ENCODE measurements at places on chromosomes 12 and 14.

DNA sequence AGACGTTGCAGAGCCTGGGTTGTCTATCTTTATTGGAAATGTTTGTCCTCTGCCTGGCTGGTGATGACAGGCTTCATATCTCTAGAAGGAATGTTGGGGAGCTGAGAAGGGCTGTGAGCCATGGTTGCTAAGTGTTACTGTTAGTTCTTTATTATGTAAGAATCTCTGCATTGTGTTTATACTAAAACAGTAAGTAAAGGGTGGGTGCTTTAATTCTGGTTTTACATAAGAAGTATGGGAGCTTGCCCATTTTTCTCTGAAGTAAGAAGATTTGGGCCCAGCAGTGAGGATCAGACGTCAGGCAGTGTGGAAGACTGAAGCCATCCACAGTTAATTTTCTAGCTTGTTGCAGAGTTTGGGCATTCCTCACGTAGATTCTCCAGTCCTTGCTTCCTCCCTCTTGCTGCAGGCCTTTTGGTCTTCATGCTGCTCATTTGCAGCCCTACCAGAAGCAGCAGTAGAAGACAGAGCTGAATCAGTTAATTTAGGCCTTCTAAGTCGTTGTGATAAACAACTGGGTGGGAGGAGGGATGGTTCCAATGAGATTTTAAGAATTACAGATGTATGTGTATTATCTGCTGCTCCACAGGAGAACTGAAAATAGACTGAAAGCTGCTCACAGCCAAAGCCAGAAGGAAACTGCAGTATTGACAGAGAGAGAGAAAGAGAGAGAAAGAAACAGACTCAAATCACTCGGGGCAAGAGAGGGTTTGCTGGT lies 21.4 kb downstream of the WNT5B start:
- DNase-seq: no peak

DNA sequence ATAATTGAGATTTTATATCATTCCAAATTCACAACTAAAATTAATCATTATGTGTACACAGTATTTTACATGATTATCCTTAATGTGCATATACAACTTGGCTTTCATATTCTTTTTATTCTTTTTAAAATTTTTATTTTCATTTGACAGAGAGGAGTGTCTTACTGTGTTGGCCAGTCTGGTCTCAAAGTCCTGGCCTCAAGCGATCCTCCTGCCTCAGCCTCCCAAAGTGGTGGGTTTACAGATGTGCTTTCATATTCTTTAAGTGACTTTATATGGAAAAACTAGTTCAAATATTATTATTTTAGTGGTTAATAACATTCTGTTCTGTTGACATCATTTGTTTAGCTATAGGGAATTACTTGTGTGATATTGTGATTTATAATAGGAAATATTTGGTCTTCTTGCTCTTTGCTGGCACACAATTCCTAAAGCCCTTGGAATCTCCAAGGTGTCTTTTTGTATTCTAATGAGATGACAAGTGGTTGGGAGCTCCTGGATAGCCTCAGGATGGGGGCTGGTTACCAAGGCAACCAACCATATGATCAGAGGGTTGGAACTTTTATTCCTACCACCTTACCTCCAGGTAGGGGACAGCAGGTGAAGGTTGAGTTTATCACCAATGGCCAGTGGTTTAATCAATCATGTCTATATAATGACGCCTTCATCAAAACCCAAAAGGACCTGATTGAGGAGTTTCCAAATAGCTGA lies 16.0 kb upstream of the ZNF410 start:
- no peak for DNase-seq

DNA sequence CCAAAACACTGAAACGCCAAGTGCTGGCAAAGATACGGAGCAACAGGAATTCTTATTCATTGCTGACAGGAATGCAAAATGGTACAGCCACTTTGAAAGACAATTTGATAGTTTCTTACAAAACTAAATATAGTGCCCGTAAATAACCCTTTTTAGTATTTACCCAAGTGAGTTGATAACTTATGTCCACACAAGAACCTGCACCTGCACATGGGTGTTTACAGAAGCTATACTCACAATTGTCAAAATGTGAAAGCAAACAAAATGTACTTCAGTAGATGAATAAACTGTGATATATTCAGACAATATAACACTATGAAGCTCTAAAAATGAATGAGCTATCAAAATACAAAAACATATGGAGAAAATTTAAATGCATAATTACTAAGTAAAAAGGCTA lies 86.6 kb downstream of the ATXN7L3B start:
- DNase-seq: no peak

GRCh38 chr14:77183896-77184295 lies 2.3 kb downstream of the TMEM63C start:
- DNase-seq: no peak

DNA sequence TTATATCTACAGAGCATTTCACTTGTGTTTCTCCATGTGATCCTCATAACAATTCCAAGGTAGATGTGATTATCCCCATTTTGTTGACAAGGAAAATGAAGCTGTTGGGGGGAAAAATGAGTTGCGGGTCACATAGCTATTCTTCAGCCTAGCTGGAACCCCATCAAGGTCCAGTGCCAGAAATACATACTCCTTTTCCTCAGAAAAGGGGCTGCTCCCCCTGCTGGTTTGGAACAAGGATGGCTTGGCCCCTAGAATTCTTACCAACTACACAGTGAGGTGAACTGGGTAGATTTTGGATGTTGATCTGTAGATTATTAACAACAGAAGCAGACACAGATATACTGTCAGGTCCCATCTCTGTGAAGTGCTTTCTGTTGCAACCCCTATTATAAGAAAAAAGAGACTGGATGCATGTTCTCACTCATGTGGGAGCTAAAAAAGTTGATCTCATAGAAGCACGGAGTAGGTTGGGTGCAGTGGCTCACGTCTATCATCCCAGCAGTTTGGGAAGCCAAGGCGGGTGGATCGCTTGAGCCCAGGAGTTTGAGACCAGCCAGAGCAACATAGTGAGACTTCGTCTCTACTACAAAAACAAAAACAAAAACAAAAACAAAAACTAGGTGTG lies 8.9 kb downstream of the IKZF4 start:
- DNase-seq: peak; percentile 28

DNA sequence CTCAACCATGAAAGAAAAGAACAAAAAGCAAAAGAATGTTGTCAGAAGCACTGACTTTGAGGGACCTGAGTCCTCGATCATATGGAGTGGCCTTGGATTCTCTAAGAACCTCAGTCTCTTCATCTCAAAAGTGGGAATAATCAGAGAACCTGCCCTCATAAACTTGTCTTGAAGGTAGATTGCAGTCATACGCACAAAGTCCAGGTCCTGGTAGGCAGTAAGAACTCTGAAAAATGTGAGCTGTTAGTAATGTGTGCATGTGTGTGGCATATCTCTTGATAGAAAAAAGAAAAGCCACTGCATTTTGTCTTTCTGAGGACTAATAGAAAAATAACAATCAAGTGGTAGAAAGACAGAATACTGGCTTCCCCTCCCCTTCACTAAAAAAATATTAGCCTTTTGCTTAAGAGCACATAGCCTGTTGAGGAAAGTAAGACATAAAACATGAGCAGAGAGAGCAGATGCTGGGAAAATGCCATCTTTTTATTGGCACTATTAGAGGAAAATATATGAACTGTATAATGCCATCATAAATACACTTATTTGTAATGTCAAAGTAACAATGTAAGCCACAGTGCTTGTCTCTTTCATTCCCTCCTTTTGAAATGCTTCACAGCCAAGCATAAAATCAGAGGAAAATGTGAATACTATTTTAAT lies 205.1 kb upstream of the TBX3 start:
- no peak for DNase-seq

DNA sequence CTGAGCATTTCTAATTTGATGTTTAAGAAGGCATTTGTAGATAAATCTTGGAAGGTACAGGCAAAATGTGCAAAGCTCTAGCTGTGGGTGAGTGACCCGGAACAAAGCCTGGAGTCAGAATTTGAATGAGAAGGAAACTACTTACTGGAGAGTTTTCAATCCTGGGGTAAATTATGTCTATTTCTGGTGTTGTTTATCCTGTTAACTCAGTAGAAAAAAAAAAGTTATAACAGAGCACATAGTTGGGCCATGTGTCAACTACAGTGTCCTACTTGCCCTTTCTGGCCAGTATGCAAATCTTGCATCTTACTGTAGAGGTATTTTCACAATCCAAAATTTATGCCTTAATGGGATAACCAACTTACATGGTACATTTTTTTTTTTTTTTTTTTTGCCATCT lies 182.3 kb downstream of the SYNE2 start:
- no peak for DNase-seq

DNA sequence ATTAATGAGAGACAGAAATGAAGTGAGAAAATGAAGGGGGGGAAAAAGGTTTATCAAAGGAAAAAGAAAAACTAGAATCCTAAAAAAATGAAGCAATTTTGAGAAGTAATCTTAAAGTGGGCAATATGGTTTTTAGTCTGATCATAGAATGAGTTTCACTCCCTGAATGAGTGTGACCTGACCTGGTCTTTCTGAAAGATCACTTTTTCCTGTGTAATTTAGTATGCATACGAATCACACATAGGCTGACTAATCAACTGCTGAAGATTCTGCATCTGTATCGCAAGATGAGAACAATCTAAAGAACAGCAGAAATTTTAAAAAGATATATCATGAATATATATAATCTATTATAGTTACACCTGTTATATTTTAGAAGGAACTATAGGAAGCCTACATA lies 11.3 kb downstream of the GNPTAB start:
- no peak for DNase-seq

DNA sequence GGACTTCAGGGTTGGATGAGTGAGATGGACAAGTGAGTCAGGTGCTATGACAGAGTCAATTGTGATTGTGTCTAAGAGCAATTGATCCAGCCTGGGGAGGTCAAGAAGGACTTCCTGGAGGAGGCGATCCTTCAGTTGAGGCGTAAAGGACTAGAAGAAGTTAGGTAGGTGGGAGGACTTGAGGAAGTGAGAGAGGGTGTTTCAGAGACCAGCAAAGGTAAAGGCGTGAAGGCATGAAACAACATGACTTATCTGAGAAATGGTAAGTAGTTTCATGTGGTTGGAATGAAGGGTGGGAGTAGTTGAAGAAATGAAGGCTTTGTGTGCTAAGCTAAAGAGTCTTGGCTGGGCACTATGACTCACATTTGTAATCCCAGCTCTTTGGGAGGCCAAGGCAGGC lies 48.9 kb upstream of the PPP1CC start:
- no peak for DNase-seq

DNA sequence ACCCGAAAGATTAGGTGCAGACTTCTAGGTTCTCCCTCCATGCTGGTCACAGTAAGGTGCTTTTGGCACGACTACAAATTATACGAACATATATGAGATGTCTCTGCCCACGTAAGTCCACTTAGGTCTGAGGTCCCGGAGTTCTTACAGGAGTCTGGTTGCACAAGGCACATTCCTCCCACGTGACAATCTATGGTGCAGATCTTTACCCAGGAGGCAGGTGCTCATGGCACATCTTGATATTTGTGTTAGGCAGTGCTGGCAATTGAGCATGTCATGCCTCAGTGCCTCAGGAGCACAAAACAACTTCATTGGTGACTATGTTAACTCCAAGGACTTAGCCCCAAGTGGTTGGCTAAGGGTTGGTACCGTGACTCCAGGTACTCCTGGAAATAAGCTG lies 92.0 kb upstream of the AMN1 start:
- no peak for DNase-seq

- no peak for DNase-seq
These were observed 277.4 kb downstream of the PDZRN4 start for GRCh38 chr12:41465526-41465925.

DNA sequence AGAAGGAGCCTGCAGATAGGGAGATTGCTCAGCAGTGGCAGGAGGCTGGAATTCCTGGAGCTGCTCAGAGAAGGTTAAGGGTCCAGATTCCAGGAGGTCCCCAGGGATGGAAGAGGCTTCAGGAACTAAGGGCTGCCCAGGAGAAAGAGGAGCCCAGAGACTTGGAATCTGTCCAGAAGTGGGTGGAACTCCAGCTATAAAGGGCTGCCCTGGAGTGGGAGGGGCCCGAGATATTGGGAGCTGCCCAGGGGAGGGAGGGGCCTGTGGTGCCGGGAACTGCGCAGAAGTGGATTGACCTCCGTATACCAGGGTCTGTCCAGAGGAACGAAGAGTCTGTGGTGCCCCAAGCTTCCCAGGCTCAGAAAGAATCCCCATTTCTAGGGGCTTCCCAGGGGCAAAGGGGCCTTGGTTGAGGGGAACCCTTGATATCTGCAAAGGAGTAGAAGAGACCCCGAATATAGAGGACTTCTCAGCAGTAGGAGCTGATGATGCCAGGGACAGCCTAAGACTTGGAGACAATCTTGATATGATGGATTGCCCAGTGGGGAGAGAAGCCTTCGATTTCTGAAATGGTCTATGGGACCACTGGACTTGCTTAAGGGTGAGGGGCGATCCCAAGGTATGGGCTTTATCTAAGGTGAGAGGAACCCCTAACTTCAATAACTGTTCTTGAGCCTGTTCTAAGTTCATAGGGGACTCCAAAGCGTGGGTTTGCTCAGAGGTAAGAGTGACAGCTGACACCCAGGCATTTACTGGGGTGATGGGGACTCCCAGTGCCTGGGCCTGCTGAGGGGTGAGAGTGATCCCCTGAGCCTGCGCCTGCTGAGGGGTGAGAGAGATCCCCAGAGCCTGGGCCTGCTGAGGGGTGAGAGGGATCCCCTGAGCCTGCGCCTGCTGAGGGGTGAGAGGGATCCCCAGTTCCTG lies 45.0 kb downstream of the FAM186A start:
- no peak for DNase-seq

DNA sequence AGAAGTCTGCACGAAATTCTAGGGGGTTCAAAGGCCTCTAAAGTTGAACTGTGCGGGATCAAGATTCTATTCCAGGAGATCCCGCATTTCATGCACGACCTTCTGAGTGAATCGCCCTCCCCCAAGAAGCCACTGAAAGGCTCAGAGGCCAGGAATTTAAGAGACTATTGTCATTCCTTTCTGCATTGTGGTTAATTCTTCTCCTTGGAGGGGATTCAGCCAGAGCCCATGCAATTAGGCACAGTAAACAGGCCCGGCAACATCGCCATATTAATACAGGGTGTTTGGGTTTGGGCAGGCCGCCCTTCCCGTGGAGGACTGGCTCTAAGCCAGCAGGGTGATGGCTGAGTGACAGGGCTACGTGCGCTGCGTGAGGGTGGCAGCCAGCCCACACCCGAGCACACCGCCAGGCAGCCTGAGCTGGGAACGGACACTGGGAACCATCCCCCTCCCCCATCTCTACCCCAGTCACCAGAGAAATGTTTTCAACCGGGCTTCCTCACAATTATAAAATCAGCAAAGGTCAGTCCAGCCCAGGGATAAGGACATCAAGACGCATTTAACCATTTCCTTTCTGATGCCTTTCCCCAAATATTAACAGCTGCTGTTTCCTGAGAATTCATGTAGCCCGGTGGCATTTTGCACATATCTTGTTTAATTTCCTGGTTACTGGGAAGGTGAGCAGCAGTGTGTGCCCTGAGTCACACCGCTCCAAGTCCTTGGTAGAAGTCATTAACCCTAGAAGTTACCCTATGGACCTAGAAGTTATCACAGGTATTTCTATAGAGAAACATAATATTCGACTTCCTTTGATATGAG lies 12.5 kb downstream of the EGLN3 start:
- no peak for DNase-seq

DNA sequence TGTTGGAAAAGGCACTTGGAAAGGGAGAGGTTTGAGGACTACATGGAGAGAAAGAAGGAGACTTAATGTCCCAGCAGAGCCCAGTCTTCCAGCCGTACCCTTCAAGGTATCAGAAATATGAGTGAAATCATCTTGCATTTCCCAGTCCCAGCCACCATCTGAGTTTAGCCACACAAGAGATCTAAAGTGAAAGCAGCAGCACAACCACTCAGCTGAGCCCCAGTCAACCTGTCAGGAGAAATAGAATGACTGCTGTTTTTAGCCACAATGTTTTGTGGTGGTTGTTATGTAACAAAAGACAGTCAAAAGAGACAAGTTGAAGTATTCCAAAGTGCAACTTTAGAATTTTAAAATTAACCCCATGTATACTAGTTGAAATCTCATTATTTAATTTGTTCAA lies 28.0 kb downstream of the DERA start:
- no peak for DNase-seq

Data from stimulated activated CD4-positive, alpha-beta T cell treated with anti-CD3 and anti-CD28 coated beads, Interleukin-4, amount 100 ng/mL, for 4 hours (primary cell).